Uterus (tissue), 4 donors: ENCODE measurements at places on chromosomes 3 and 15. TPM values are rescaled to one million over a fixed set of nuclear protein-coding genes. Genes with fewer than 3 reads are reported as not detected.

DNA sequence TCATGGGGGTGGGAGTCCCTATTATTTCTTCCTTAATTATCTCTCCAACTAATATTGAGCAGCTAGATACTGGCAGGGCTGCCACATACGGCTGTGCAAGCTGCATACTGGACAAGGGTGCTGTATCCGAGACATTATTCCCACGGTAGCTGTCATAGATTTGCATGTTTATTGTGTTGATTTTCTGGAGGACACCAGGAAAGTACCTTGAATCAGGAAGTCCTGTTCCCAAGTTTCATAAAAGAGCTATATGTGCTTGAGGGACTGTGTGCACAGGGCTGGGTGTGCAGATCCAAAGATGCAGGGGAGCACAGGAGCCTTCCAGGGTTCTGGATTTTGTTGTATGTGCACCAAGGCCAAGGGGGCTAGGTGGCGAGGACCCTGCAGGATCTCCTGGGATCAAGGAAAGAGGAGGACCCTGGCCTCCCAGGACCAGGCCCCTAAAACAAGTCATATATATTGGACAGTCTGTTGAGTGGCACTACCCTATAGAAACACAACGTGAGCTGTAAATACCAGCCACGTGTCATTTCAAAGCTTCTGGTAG, 119.2 kb upstream of the ALDH1A3 start:
- no peak for DNase-seq

- DNase-seq: no peak
Measured at GRCh38 chr3:70583682-70584081, 271.2 kb upstream of the MDFIC2 start.

- peak; percentile 29 for DNase-seq
Measured at GRCh38 chr3:116770815-116771450, 61.4 kb downstream of the TUSC7 start.

DNA sequence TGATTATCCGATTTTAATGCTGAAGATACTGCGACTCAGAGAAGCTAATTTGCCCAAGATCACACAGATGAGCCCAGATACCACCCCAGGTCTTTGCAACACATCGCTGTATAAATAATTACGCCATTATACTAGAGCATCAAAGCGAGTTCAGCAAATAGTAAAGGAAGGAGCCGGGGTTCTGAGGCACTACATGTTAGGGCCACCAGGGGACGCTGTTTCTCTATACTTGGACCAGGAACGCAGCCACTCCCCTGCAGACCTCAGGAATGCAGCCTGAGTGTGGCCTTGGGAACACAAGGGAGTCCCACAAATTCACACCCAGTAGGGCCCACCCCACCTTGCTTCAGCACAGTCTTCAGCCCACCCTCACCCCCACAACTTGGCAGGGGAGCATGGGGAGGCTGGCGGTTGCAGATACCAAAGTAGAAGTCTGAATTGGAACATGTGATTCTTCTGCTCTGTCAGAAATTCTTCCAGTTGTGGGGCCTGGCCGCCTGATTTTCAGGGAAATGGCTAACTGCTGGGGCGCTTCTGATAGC, 57.8 kb upstream of the RYK start:
- DNase-seq: peak; percentile 88

Gene DAZL
- not detected for total RNA-seq

Gene FAM107A
- total RNA-seq: 98.3 TPM

- no peak for DNase-seq
Measured at GRCh38 chr3:58723173-58723572, 56.6 kb upstream of the FAM3D start.

DNA sequence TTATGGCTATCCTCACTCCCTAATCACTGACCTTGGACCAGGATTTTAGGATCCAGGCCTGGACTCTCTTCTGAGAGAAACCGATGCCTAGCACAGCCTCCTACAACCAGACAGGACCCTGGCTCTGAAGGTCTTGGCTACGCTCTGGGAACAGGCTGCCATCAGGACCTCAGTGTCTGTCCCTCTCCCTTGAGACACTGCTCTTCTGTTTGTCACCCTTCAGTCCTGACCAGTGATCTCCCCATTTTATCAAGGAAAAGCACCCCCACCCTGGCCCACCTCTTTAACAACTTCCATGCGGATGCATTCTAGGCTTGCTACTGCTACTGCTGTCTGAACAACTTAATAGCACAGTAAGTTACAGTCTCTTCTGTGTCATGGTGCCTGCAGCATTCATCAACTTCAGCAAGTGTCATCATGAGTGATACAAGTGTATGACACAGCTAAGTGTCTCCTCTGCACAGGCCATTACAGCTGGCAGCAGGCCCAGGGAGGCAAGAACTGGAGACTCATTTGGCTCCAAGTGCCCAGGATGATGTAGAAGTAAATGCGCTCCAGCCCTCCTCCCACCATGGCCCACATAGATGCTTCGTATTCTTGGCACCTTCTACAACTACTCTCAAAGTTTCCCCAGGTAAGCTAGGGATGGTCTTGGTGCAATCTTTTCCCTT, 302.4 kb downstream of the EPHB1 start:
- DNase-seq: no peak

DNA sequence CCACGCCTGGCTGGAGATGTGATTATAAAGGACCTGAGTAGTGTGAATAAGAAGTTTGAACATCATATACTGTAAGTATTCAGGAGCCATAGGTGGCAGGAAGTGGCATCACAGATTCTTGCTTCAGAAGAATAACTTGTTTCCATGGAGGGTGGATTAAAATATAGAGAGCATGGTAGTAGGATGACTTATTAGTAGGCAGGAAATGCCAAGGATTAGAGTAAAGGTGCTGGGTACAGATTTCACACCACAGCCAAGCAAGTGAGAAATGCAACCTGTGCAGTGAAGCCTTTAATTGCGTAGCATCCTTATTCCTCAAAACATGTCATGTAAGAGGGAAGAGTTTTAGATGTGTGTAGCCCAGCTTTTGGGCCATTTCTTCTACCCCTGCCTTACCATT, 30.8 kb downstream of the IFT122 start:
- DNase-seq: no peak

Gene IRAK2
- total RNA-seq: 3.5 TPM

GRCh38 chr3:152185891-152186630, 82.7 kb upstream of the MBNL1 start:
- no peak for DNase-seq

Gene XCR1
- not detected for total RNA-seq

DNA sequence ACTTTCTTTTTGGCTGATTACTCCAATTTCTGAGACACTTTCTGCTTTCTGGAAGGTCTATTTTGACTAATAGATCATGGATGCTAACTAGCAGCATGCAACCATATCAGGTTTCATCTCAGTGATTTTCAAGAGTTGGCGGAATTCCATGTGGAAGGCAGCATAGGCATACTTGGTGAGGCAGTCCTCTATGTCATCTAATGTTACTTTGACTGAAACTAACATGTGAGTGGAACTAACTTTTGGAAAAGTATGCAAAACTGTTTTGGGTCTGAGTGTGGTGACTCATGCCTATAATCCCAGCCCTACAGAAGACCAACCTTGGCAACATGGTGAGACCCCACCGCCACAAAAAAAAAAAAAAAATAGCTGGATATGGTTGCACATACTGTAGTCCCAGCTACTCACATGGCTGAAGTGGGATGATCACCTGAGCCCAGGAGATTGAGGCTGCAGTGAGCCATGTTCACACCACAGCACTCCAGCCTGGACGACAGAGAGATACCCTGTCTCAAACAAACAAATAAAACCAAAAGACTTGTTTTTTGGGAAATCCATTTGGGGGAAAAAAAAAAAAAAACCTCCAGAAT, 1033.7 kb downstream of the ROBO1 start:
- no peak for DNase-seq
